IMR-90 (cell line): ENCODE measurements at places on chromosomes 4 and X.
A peak's percentile ranks its signal among the peaks of the same experiment; 100 is the strongest.

DNA sequence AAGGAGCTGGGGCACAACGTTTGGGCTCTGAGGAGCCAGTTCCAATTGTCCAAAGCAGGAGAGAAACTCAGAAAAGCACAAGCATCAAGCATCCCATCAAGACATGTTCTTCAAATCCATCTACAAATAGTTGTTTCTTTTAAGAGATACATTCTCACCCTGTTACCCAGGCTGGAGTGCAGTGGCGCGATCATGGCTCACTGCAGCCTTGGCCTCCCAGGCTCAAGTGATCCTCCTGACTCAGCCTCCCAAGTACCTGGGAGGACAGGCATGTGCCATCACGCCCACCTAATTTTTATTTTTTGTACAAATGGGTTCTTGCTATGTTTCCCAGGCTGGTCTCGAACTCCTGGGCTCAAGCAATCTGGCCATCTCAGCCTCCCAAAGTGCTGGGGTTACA is 18.1 kb downstream of the NELFA start:
- no peak overlapping the region for H3K4me3 ChIP-seq
- no peaks in the 10 kb centered on the region for H3K27me3 ChIP-seq
- no peak for DNase-seq

GRCh38 chrX:30414144-30414543 is 105.0 kb upstream of the NR0B1 start:
- H3K27me3 ChIP-seq: no peaks in the 10 kb centered on the region
- no peaks in the 10 kb centered on the region for H3K4me1 ChIP-seq
- H3K27ac ChIP-seq: no peak overlapping the region
- H3K36me3 ChIP-seq: no peaks in the 10 kb centered on the region

DNA sequence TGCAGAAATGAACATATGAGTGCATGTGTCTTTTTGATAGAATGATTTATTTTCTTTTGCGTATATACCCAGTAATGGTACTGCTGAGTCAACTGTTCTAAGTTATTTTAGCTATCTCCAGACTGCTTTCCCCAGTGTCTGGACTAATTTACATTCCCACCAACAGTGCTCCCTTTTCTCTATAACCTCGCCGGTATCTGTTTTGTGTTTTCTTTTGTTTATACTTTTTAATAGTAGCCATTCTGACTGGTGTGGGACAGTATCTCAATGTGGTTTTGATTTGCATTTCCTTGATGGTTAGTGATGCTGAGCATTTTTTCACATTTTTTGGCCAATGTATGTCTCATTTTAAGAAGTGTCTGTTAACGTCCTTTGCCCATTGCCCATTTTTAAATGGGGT is 218.6 kb upstream of the KCNIP4 start:
- no peak for DNase-seq
- H3K27me3 ChIP-seq: no peaks in the 10 kb centered on the region
- H3K27ac ChIP-seq: no peak overlapping the region
- no peak overlapping the region for H3K4me3 ChIP-seq

DNA sequence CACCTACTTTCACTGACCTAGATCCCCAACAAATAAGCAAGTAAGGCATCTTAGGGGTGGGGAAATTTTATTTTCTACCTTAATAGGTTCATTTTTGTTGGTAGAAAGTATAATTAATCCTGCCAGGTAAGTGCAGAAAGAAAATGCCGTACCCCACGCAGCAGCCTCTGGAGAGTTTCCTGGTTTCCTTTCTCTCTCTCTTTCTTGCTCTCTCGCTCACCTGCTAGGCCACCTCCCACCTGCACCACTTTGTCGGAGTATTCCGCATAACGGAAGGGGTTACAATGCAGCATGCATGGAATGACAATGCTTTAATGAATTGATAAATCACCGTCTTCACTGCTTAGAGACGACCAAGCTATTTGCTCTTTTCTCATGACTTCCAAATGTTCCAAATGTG is 101.0 kb downstream of the SCD5 start:
- H3K4me1 ChIP-seq: no peaks in the 10 kb centered on the region
- no peak for DNase-seq
- H3K27ac ChIP-seq: no peak overlapping the region
- 0 out of 2 replicates have a peak, but pooled peaks cover 2% of the 10 kb centered on the region for H3K36me3 ChIP-seq
- H3K27me3 ChIP-seq: no peaks in the 10 kb centered on the region

DNA sequence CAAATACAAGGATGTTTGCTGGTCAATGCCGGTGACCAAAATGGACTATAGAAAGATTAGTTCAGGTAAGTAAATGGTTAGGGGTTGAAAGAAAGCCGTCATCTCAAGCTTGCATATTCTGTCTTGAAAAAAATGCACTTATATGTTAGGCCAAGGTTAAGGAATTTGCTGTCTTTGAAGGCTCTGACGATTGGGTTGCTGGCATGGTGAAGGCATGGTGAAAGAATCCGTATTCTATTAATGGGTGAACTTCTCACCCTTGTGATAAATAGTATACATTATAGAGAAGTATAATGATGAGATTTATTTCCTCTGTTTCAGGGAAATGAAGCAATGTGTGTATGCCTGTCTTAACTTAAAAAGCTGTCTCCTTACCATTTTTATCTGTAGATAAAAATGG is 132.6 kb downstream of the ADGRL3 start:
- no peaks in the 10 kb centered on the region for H3K36me3 ChIP-seq
- no peak overlapping the region for H3K4me3 ChIP-seq
- no peak overlapping the region for H3K27ac ChIP-seq
- DNase-seq: no peak
- no peaks in the 10 kb centered on the region for H3K27me3 ChIP-seq

- no peaks in the 10 kb centered on the region for H3K36me3 ChIP-seq
- no peaks in the 10 kb centered on the region for H3K27me3 ChIP-seq
- no peak overlapping the region for H3K4me3 ChIP-seq
- no peak for DNase-seq
- H3K4me1 ChIP-seq: peaks cover 5% of the 10 kb centered on the region
- no peak overlapping the region for H3K27ac ChIP-seq
These were observed 83.0 kb upstream of the DCLK2 start for GRCh38 chr4:149995134-149995756.

DNA sequence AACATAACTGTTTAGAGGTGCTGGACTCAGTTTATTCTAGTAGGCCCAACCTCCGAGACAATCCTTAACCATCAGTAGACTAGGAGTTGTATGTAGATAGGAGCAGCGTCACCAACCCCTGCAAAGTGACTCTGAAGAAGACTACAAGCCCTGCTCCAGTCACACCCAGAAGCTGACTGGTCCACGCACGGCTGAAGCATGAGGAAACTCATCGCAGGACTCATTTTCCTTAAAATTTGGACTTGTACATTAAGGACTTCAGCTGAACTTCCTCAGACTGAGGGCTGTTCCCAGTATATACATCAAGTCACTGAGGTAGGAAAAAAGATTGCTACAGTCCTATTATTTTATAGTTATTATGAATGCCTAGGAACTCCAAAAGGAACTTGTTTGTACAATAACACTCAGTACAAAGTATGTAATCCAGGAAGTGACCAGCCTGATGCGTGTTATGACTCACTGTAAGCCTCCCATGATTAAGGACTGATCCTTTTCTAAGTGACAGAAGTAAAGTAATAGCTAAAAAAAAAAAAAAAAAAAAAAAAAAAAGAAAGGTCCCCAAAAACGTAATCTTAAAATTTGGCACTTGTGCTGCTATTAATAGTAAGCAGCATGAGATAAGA is 41.6 kb upstream of the UGT2B7 start:
- peak; percentile 87 for DNase-seq
- H3K4me3 ChIP-seq: no peak overlapping the region

DNA sequence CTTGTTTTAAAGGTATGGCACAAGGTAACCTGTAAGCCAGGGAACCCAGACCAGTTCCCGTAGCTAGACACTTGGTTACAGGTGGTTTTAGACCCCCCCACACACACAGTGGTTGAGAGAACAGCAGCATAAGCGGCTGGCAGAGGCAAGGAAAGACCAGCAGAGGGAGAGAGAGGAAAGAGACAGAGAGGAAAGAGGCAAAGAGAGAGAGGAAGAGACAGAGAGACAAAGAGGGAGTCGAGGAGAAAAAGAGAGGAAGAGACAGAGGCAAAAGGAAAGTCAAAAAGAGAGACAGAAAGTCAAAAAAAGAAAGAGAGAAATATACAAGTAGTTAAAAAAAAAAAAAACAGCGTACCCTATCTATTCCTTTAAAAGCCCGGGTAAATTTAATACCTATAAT is 19.5 kb upstream of the PCSK1N start:
- H3K4me1 ChIP-seq: no peaks in the 10 kb centered on the region
- H3K27ac ChIP-seq: no peak overlapping the region
- H3K36me3 ChIP-seq: no peaks in the 10 kb centered on the region
- no peak for DNase-seq
- H3K27me3 ChIP-seq: peaks cover 4% of the 10 kb centered on the region

GRCh38 chr4:76192236-76192635 is 21.4 kb downstream of the SCARB2 start:
- H3K4me1 ChIP-seq: peaks cover 20% of the 10 kb centered on the region
- H3K27me3 ChIP-seq: no peaks in the 10 kb centered on the region
- H3K36me3 ChIP-seq: peaks cover 25% of the 10 kb centered on the region
- no peak overlapping the region for H3K27ac ChIP-seq

DNA sequence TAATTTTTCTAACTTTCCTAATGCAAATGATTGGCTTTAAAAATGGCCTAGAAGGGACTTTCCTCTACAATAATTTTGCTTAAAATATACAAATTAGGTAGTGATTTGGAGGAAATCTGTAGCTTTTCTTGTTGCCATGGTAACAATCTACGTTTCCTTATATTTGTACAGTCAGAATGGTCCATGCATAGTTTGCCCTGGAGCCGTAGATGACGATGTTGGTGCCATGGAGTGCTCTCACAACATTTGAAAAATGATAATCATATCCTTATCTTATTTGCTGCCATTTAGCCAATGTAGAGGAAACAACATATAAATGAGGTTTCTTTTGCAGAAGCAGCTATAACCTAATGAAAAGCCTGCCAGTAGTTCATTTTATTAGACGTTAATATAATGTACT is 89.0 kb upstream of the NMU start:
- H3K36me3 ChIP-seq: no peaks in the 10 kb centered on the region
- no peak overlapping the region for H3K4me3 ChIP-seq
- H3K4me1 ChIP-seq: no peaks in the 10 kb centered on the region
- DNase-seq: no peak
- H3K27me3 ChIP-seq: no peaks in the 10 kb centered on the region
- no peak overlapping the region for H3K27ac ChIP-seq

- H3K27me3 ChIP-seq: peaks cover 4% of the 10 kb centered on the region; the same call in 1 of the 2 replicates
- no peak overlapping the region for H3K4me3 ChIP-seq
- peak overlapping the region; percentile 95; the same call in 1 of the 2 replicates for H3K27ac ChIP-seq
- peaks cover 2% of the 10 kb centered on the region; the same call in 1 of the 2 replicates for H3K4me1 ChIP-seq
These were observed 32.0 kb upstream of the FHL1 start for GRCh38 chrX:136115126-136115903.
